ENCODE measurements at places on chromosomes 7 and 10.

DNA sequence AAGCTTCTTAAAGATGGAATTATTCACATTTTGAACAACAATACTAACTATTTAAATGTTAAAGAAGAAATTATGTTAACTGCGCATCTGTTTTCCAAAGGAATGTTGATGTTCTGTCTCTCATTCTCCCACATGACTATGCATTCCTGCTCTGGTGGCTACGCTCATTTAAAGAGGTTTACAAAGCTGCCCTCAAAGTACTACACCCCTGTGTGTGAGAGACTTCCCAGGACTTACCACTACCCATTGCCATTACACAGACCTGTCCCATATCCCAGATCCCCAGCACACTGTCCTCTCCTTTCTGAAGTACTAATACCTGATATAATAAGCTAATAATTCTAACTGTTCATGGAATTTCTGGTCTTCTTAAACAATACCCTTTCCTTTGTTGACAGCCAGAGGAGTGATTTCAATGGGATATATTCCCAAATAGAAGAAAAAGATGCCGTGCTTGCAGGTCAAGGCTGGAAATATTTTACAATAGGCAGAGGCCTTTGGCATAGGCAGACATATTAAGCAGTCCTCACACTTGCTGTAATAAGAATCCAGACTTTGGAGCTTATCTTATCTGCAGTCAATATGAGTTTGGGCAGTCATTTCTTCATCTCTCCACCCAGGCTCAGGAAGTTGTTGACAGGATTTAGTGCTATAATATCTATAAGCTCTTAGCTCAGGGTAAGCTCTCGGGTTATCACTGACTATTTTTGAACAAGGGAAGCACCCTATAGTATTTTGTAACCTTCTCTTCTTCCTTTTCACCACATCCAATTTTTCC lies 12.2 kb downstream of the LIPF start:
- DNase-seq = no peak

DNA sequence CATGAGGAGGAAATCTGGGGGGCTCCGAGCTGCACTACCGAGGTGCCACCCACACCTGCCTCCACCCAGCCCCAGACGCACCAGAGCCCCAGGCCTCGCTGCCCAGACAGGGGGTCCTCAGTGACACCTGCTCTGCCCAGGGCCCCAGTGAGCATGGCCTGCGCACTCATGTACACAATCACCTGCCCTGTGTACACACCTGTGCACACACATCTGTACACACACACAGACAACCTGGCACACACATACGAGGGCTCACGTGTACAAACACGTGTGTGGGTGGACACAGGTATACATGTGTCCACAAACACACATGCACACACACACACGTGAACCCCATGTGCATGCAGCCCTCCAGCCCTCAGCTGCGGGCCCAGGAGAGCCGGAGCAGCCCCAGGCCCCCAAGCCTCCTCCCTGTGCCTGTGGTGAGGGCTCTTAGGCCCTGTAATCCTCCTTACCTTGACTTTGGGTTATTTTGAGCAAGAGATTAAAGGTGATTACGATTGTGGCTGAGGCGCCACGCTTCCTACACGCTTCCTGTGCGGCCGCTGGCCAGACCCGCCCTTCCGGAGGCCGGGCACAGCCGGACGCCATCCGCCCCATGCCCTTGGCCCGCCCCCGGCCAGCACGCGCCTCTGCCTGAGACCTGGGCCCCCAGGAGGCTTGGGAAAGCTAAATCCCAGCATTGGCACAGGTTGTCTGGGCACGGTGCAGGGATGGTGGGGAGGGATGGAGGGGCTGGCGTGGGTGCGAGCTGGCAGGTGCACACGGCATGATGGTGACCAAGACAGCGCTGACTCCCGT lies 71.9 kb downstream of the ELFN1 start:
- DNase-seq = no peak

DNA sequence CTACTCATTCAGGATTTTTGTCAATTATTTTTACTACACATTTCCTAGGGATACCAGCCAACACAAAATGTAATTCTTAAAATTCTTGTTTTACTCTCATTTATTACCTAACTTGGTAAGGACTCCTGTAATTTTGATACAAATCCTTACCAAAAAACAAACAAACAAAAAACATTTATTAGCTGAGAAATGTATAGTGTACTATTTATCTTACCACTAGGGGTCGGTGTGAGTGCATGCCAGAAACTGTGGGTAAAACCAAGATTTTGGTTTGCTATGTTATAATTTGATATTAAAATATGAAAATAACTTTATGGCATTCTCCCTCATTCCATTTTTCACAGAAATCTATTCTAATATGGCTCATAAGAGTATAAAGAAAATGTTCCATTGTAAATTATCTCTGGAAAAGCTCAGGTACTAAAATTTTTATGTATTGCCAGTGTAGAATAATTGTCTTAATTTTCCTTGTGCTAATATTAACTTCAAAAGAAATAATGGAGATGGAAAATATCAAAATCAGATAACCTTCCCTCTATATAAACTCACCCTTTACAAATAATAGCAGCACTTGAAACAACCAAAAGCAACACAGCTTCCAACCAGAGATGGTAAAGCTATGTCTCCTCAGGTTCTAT lies 290.8 kb upstream of the PCDH15 start:
- no peak for DNase-seq

DNA sequence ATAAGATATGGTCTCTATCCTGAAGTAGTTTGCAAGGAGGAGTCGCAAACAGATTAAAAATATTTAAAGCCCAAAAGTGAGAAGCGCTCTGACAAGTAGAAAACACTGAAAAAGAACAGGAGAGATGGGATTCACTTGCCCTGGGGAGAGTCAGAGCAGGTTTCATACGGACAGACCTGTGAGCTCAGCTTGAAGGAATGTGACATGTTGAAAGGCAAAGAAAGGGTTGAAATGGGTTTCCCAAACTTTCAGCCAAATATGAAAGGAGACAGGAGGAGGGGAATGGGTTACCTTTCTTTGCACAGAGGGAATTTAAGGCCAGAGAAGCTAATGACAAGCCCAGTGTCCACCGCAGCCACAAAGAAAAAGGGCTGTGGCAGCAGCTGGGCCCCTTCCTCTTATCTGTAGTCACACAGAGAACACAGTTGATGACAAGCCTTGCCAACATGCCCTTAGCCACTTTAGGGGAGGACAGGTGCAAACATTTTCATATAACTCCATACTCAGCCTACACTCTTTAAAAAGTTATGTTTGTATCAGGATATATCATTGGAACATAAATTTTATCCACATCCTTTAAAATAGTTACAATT lies 14.9 kb downstream of the HOXA1 start:
- DNase-seq = no peak

- no peak for DNase-seq
Measured at GRCh38 chr7:45576249-45576929, 2.2 kb downstream of the ADCY1 start.

GRCh38 chr10:77600640-77601039 lies 37.0 kb downstream of the KCNMA1 start:
- no peak for DNase-seq

GRCh38 chr7:74063223-74063641 lies 20.4 kb upstream of the LIMK1 start:
- no peak for DNase-seq

DNA sequence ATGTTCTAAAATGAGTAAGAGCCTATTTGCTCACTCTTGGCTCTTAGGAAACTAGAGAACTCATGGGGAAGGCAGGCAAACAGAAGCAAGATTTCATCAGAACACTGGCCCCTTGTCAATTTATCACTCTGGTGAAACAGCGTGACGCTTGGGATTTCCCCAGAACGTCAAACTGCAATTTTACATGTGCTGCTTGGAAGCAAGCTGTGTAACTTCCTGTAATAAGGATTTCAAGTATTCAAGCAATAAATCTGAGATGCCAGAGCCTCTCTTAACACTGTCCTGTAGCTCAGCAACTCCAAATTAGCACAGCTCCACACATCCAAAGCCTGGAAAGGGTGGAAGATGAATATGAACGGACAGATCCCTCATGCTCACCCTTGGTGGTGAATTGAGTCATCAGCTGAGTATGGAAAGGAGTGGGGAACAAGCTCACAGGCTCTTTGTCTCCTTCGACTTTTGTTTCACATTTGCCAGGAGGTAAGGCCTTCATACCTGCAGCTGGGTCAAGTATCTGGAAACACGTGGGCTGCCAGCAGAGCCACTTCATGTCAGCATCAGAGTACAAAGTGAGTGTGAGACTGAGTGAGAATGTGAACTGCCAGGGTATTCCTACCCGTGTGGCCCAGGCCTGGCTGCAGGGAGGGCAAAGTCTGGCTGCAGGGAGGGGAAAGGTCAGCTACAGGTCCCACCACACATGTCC lies 140.4 kb upstream of the NAMPT start:
- DNase-seq = peak; percentile 84

DNA sequence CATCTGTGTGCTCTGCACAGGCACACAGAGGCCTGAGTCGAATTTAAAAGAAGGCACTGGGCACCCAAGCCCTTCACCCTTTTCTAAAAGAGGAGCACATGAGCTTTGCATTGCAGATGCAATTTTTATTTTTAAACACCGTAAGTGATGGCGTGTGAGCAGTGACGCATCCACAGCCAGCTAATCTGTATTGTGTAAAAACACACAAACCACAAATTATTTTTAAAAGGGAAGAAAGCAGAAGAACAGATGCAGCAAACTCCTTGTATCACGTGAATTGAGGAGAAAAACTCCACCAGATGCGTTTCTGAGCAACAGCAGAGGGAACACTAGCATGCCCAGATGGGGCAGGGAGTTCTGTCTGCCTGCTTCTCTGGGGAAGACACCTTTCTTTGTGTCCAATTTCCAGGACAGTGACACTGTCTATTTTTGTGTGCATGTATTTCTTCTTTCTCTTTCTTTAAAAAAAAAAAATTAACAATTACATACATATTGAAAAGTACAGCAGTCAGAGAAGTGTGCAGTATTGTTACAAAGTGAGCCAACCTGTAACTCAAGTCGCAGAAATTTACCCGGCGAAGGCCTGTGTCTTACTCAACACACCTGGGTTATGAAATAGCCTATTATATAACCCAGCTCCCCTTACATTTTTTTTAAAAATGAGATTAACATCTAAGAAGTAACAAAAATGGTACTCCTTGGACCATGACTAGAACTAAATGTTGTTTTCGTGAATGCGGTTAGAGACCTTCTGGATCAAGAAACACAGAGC lies 39.2 kb downstream of the EEPD1 start:
- DNase-seq = no peak

DNA sequence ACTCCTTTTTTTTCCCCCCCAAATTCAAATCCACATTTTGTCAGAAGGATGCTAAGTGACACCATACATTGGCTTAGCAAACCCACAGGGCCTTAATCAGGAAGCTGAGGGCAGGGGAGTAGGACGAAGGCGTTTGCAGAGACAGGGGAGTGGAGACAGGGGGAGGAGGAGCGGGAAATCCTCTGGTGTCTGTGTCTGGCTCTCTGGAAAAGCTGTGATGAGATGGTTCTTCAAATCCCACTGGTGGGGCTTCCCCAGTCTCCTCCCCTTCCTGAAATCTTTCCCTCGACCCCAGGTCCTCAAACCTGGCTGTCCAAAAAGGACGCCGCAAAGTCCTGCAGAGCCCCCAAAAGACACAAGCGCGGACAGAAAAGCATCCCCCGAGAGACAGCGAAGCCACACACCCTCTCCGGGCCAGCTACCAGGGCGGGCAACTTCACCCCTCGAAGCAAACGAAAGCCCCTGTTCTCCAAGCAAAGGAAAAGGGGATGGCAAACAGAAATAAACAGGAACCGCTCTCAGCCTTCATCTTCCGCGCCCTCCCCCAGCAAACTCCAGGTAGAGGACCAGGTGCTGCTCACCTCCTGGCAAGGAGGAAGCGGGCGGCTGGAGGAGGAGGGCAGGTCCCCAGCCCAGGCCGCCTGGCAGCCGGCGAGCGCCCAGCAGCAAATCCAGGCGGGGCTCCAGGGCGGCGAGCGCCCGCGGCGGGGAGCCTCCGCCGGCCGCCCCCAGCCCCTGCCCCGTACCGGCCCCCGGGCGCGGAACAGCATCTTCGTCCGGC lies 520 bp downstream of the ELAPOR2 start:
- no peak for DNase-seq

GRCh38 chr7:111192614-111193413 lies 101.9 kb downstream of the LRRN3 start:
- no peak for DNase-seq

DNA sequence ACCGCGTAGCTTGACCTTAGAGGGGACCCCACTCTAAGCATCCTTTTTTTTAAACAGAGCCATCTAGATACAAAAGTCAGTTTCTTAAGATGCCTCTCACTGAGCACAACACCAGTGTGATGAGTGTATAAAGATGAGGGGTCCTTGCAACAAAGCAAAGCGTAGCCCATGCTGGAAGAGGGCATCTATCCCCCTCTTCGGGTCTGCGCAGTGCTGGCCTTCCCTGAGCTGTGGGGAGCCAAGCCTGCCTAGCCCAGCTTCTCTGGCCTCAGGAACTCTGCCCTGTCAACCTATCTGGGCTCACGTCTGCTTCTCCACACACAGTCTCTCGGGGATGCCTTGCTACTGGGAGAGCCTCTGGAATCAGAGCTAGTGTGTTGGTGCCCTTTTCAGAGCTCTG lies 114.0 kb downstream of the NT5C2 start:
- no peak for DNase-seq

DNA sequence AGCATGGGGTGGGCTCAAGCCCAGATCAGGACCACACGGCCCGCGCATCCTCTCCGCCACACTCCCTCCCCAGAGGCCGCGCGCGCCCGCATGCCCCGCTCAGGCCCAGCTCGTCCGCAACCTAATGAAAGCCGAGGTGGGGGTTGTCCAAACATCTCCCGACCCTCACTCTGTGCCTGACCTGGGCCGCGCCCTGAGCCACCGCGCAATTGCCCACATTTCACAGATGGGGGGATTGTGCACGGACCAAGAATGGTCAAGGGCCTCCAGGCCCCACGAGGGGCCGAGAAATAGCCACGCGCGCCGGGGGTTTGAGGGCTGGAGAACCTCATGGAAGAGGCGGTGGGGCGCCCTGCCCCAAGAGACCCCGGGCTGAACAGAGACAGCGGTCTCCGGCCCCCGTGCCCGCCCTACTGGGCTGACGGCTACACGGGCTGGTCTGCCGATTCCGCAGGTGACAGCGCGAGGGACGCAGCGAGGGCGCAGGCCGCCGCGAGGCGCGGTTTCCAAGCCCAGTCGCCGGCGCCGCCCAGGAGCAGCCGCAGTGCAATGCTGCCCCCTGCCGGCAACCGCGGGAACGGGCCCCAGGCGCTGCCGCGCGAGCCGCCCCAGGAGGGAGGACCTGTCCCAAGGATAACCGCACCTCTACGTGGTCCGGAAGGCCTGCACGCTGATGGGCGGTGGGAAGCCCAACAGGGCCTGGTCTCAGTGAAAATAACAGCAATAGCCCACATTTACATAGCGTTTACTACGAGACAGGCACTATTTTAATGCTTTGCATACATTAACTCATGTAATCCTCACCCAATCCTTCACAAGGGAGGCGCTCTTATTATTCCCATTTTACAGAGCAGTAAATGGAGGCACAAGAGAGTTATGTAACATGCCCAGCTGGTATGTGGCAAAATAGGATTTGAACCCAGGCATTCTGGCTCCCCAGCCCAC lies 10.5 kb upstream of the GRID1 start:
- peak; percentile 98 for DNase-seq

DNA sequence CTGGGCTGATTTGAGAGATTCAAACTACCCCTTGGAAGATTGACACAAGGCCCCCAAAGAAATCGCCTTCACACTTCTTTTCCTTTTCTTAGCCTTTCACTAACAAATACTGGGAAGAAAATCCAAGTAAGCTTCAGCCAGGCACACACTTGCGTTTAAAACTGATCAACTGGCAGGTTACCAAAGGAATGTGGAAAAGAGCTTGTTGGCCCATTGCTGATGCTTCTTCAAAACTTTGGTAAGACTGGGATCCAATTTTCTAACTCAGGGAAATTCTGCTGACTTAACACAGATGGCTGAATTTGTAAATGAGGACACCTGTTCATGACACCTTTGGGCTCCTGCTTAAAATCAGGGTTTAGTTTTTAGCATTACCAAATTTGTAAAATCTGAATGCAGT lies 464.5 kb upstream of the GALNT17 start:
- no peak for DNase-seq
